Heart left ventricle (tissue), 16 donors: ENCODE measurements at places on chromosomes 4 and X.

GRCh38 chr4:9764155-9764696 is 17.2 kb upstream of the DRD5 start:
- DNase-seq, result no peak
- no peaks in the 10 kb centered on the region for H3K36me3 ChIP-seq
- no peak overlapping the region for H3K4me3 ChIP-seq
- H3K27me3 ChIP-seq, result no peaks in the 10 kb centered on the region
- H3K4me1 ChIP-seq, result no peaks in the 10 kb centered on the region
- H3K27ac ChIP-seq, result no peak overlapping the region

DNA sequence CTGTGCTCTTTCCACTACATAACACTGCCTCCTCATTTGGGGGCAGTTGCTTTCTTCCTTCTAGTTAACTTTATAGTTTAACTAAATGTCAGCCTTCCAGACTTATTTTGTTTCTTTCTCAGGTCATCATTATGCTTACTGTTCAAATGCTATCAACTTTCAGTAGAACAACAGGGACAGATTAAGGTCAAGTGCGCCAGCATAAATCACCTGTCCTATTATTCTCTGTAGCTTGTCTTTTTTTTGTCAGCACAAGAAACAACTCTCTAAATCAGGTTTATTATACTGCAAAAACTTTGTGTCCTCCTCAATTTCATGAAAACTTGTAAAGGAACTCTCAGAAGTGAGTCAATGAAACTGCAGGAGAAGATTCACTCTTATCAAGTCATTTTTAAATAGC is 19.6 kb downstream of the SPANXA2 start:
- no peak overlapping the region for H3K27ac ChIP-seq
- H3K4me1 ChIP-seq, result no peaks in the 10 kb centered on the region
- no peak for DNase-seq
- no peak overlapping the region for H3K4me3 ChIP-seq

GRCh38 chr4:73883306-73883705 is 14.1 kb downstream of the CXCL1 start:
- no peaks in the 10 kb centered on the region for H3K4me1 ChIP-seq
- no peak for DNase-seq
- H3K27me3 ChIP-seq, result no peaks in the 10 kb centered on the region
- H3K36me3 ChIP-seq, result no peaks in the 10 kb centered on the region
- no peak overlapping the region for H3K27ac ChIP-seq

GRCh38 chr4:16908377-16909021 is 10.1 kb upstream of the LDB2 start:
- H3K27ac ChIP-seq, result no peak overlapping the region
- peaks cover 12% of the 10 kb centered on the region for H3K4me1 ChIP-seq
- no peak overlapping the region for H3K4me3 ChIP-seq
- H3K36me3 ChIP-seq, result no peaks in the 10 kb centered on the region
- DNase-seq, result no peak

- H3K4me3 ChIP-seq, result no peak overlapping the region
- H3K36me3 ChIP-seq, result no peaks in the 10 kb centered on the region
- no peaks in the 10 kb centered on the region for H3K4me1 ChIP-seq
- DNase-seq, result no peak
- peaks cover 4% of the 10 kb centered on the region for H3K27me3 ChIP-seq
Observed at GRCh38 chr4:8603931-8604330, 11.4 kb downstream of the CPZ start.

DNA sequence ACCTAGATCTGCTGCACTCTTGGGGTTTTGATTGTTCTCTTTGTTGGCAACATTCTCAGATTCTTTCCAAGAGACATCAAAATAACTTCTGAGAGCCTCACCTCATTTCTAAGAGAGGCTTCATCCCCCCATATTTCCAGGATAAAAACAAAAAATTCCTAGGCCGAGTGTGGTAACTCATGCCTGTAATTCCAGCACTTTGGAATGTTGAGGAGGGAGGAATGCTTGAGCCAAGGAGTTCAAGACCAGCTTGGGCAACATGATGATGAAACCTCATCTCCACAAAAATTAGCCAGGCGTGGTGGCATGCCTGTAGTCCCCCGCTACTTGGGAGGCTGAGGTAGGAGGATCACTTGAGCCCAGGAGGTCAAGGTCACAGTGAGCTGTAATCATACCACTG is 477.0 kb downstream of the INPP4B start:
- no peaks in the 10 kb centered on the region for H3K27me3 ChIP-seq
- no peak for DNase-seq
- peaks cover 5% of the 10 kb centered on the region for H3K4me1 ChIP-seq
- no peak overlapping the region for H3K27ac ChIP-seq

- no peak overlapping the region for H3K27ac ChIP-seq
- no peaks in the 10 kb centered on the region for H3K27me3 ChIP-seq
- peaks cover 4% of the 10 kb centered on the region for H3K4me1 ChIP-seq
- H3K36me3 ChIP-seq, result no peaks in the 10 kb centered on the region
- H3K4me3 ChIP-seq, result no peak overlapping the region
Observed at GRCh38 chr4:99411041-99411440, 24.1 kb downstream of the ADH7 start.

DNA sequence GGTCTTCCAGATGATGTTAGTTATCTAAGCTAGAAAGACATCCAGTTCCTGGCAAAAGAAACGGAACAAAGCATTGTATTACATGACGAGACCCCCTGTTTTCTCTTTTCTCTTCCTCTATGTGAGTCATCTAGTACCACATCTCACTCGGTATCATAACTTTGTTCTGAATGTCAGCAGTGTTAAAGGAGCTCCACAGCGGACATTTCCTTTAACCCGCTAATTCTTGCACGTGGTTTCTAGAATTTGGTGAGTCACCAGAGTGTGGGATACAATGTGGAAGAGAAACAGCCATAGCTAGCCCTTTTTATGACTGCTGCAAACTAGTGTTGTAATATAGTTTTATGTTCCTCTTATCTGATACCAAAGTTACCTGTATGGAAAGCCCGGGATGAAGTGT is 243.7 kb downstream of the TENM3 start:
- H3K4me3 ChIP-seq, result no peak overlapping the region
- H3K36me3 ChIP-seq, result no peaks in the 10 kb centered on the region
- DNase-seq, result no peak
- no peaks in the 10 kb centered on the region for H3K27me3 ChIP-seq
- no peaks in the 10 kb centered on the region for H3K4me1 ChIP-seq

GRCh38 chr4:121823505-121824170 is at the start of gene CCNA2:
TSS of gene CCNA2 (minus strand) at chr4:121823883. CDS start at chr4:121823628, 255 bp downstream.
- H3K27ac ChIP-seq, result peak within 1 kb of the TSS; percentile 84

- H3K4me3 ChIP-seq, result no peak overlapping the region
- H3K27ac ChIP-seq, result no peak overlapping the region
- no peaks in the 10 kb centered on the region for H3K4me1 ChIP-seq
- H3K27me3 ChIP-seq, result no peaks in the 10 kb centered on the region
Observed at GRCh38 chr4:165723051-165723795, 149.8 kb upstream of the TLL1 start.

DNA sequence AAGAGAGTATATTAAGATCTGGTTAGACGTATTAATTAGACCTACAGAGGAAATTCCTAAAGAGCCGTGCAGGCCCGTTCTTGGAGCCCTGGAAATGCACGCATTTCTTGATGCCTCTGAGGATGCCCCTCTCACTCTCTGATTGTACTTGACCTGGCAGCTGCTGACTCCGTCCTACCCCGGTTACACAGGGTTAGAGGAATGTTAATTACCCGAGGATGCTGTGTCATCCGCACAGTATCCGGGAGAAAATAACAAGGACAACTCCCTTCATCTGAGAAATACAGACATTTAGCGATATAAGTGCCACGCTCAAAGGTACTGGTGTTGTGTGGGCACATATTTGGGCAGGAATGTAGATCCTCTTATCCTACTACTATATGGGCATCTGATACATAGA is 404.6 kb upstream of the FAT1 start:
- no peaks in the 10 kb centered on the region for H3K4me1 ChIP-seq
- H3K27ac ChIP-seq, result no peak overlapping the region
- no peak for DNase-seq
- no peak overlapping the region for H3K4me3 ChIP-seq
- H3K27me3 ChIP-seq, result no peaks in the 10 kb centered on the region
- H3K36me3 ChIP-seq, result no peaks in the 10 kb centered on the region

DNA sequence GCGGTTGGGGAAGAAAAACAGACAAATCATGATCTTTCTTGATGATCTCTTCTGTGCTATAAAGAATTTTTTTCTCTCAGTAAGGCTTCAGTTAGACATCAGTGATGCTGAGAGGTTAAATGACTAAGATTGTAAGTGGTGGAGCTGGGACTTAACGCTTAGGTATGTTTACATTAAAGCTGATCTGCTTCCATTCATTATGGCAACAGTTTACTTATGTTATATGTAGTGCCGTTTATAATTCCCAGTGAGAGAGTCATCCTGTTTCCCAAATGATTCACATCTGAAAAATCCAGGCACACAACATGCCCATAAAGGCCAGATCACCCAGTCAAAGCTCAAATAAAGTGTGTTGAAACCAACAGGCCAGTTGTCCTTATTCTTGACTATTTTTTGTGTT is 50.1 kb downstream of the CENPVL3 start:
- H3K27me3 ChIP-seq, result peaks cover 26% of the 10 kb centered on the region
- no peaks in the 10 kb centered on the region for H3K4me1 ChIP-seq
- H3K27ac ChIP-seq, result no peak overlapping the region
- H3K36me3 ChIP-seq, result no peaks in the 10 kb centered on the region
- no peak for DNase-seq

- H3K27ac ChIP-seq, result peak overlapping the region; percentile 60
- no peaks in the 10 kb centered on the region for H3K27me3 ChIP-seq
- no peak for DNase-seq
- H3K36me3 ChIP-seq, result no peaks in the 10 kb centered on the region
- no peak overlapping the region for H3K4me3 ChIP-seq
- H3K4me1 ChIP-seq, result peaks cover 11% of the 10 kb centered on the region
Observed at GRCh38 chr4:119103263-119103662, 32.4 kb upstream of the MYOZ2 start.

DNA sequence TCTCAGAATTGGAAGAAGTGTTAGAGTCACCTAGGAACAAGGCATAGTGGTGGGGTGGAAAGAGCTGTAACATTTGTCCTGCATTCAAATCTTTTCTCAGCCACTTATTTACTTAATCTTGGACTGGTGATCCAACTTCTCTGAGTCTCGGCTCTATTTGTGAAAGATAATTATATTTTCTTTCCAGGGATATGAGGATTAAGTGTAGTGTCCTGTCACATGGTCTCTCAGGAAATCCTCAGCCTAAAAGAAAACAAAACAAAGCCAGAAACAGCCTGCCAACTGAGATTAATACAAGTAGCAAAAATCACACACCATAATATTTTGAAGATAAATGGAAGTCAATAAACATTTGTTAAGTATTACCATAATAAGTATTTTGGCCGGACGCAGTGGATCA is 33.3 kb upstream of the ETNPPL start:
- no peak overlapping the region for H3K4me3 ChIP-seq
- no peaks in the 10 kb centered on the region for H3K36me3 ChIP-seq
- peaks cover 9% of the 10 kb centered on the region for H3K4me1 ChIP-seq
- H3K27me3 ChIP-seq, result no peaks in the 10 kb centered on the region

GRCh38 chr4:17623451-17624001 is 9.1 kb downstream of the MED28 start:
- H3K27ac ChIP-seq, result no peak overlapping the region
- H3K36me3 ChIP-seq, result peaks cover 2% of the 10 kb centered on the region
- DNase-seq, result no peak
- no peaks in the 10 kb centered on the region for H3K27me3 ChIP-seq

DNA sequence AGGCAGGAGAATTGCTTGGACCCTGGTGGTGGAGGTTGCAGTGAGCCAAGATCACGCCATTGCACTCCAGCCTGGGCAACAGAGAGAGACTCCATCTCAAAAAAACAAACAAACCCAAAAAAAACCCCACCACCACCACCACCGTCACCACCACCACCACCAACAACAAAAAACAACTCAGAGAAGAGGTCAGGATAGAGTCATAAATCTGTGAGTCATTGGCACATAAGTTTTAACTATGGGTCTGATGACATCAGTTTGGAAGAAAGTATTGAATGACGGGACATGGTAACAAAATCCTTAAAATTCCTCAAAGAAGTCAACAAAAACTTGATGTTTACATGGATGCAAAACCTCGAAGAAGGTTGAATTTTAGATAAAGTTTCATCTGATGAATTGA is 288.0 kb upstream of the SFRP2 start:
- no peaks in the 10 kb centered on the region for H3K36me3 ChIP-seq
- no peak for DNase-seq
- H3K27ac ChIP-seq, result no peak overlapping the region
- H3K27me3 ChIP-seq, result no peaks in the 10 kb centered on the region

DNA sequence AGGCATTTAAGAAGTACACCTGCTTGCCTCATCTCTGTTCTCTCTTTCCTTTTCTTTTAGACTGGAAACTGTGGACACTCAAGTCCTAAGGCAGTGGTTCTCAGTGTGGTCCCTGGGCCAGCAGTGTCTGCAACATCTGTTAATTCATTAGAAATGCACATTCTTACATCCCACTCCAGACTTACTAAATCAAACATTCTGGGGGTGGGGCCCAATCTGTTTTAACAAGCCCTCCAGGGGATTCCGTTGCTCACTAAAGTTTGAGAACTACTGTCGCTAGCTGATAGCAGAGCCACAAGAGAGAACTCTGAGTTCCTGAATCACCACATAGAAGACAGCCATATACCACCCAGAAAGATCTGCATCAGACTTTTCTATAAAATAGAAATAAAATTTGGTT is 430.6 kb downstream of the BCOR start:
- DNase-seq, result no peak
- no peak overlapping the region for H3K4me3 ChIP-seq
- H3K27me3 ChIP-seq, result no peaks in the 10 kb centered on the region
- H3K36me3 ChIP-seq, result no peaks in the 10 kb centered on the region

DNA sequence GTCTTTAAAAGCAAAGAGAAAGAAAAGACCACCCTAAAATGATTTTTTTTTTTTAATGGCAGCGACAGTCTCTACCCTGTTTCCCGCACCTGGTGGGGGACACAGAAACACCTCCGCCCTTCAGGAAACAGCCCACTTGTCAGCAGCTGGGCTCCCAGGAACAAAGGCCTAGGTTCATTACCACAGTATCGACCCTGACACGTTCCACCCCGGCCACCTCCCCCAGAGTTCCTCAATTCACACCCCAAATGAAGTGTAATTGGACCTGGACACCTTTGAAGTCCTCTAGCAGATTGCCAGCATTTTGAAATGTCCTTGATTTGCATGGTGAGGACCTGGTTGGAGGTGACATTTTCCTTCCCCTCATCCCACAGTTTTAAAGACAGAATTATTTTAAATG is 175.0 kb upstream of the BCOR start:
- H3K27ac ChIP-seq, result no peak overlapping the region
- no peak overlapping the region for H3K4me3 ChIP-seq
- DNase-seq, result no peak

GRCh38 chr4:145492376-145492775 is 10.7 kb downstream of the SMAD1 start:
- no peaks in the 10 kb centered on the region for H3K27me3 ChIP-seq
- H3K36me3 ChIP-seq, result no peaks in the 10 kb centered on the region
- DNase-seq, result no peak
- H3K4me3 ChIP-seq, result no peak overlapping the region
- H3K27ac ChIP-seq, result no peak overlapping the region

DNA sequence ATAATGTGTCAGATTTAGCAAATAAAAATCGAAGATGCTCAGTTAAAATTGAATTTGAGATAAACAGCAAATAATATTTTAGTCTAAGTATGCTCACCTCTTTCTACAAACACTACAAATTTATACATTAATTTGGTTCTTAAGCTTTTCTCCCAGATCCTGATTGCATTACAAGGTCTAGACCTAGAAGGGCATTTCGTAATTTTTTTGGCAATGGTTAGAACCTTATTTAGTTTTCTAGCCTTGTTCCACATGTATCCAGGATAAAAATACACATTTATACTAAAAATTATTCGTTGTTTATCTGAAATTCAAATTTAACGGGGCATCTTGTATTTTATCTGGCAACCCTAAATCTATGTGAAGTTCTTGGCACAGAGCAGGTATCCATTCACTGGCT is 2.5 kb upstream of the CDKL5 start:
- no peaks in the 10 kb centered on the region for H3K36me3 ChIP-seq
- peaks cover 10% of the 10 kb centered on the region for H3K4me1 ChIP-seq
- H3K4me3 ChIP-seq, result no peak overlapping the region
- DNase-seq, result no peak
